ENCODE measurements at places on chromosomes 7 and 10.

DNA sequence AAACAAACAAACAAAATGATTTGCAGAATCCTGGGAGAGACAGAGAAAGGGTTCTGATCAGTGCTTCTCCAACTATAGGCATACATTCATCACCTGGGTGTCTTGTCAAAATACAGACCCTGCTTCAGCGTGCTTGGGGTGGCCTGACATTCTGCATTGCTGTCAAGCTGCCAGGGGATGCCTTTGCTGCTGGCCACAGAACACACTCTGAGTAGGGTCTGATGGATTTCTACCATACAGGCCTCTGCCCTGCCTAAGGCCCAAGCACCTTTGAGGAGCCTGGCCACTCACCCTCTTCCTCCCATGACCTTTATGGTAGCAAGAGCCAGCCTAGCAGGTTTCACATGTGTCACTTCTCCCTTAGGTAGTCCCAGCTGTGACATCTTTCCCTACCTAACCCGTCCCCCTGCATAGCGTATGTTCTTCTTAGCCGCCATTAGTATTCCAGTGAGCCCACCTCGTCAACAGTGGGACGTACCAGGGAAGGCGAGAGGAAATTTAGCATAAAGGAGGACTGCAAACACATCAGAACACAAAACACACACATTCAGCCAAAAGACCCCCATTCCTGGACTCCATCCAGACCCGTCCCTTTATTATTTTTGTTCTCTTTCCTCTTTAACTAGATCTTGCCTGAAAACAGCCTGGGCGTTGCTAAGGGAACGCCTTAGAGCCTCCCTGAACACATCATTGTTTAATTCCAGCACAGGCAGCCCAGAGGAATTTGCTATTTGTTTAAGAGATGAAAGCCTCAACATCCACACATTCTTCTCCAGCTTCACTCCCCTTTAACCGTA is 43.9 kb upstream of the PODXL start:
- no peak for DNase-seq

DNA sequence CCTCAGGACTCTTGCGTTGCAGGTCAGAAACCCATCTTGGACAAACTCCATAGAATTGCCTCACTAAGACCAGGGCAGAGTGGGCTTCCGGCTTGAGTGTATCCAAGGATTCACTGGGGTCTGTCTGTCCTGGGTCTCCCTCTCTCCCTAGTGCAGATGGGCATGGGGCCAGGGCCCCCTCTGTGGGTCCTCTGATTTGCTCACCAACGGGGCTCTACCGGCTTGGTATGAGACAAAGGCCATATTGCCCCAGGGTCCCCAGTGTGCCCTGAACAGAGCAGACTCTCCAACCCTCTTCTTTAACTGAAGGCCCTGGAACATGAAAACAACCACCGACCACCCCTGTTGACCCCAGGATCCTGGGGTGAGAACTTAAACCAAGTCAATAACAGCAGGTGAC is 68.2 kb upstream of the CHST15 start:
- DNase-seq: no peak

DNA sequence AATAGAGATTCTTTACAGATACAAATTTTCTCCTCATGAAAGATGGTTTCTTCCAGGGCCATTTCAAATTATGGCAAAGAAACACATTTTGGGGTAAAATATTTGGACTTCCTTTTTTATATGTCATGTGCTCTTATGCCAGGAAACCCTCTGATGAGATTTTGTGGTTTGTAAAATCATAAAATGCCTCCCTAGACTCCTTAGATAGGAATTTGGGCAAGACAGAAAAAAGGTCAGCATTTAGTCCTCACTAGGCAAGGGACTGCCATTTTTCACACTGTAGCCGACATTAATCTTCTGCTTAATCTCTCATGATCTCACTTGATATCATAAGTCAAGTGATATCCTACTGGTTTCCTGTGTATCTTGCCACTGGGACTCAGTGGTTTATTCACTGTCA is 286.4 kb downstream of the ARHGAP12 start:
- no peak for DNase-seq

DNA sequence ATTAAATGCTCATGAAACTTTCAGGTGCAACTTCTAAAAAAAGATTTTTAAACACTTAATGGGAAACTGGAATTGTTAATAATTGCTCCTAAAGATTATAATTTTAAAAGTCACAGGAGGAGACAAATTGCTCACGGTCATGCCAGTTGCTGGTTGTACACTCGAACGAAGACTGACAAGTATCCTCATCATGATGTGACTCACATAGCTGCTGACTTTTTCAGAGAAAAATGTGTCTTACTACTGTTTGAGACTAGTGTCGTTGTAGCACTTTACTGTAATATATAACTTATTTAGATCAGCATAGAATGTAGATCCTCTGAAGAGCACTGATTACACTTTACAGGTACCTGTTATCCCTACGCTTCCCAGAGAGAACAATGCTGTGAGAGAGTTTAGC is 79.3 kb downstream of the ITGB8 start:
- no peak for DNase-seq

Data from sigmoid colon (tissue), 7 donors.